ENCODE measurements at places on chromosomes 6 and 20. TPM values are rescaled to one million over a fixed set of nuclear protein-coding genes. Genes with fewer than 3 reads are reported as not detected.

The HDGFL1 gene
- total RNA-seq, result not detected

The PTCHD4 gene
- total RNA-seq, result 0.59 TPM

The BNIP5 gene
- total RNA-seq, result 0.23 TPM

- no peaks in the 10 kb centered on the region for H3K36me3 ChIP-seq
- H3K27ac ChIP-seq, result no peak overlapping the region
- no peaks in the 10 kb centered on the region for H3K27me3 ChIP-seq
Observed at GRCh38 chr6:43717389-43717788, 29.8 kb upstream of the MRPS18A start.

- no peaks in the 10 kb centered on the region for H3K27me3 ChIP-seq
- no peak for DNase-seq
- H3K4me3 ChIP-seq, result no peak overlapping the region
Observed at GRCh38 chr6:166165558-166166313, 1.9 kb downstream of the TBXT start.

GRCh38 chr6:3740551-3741476, 10.7 kb downstream of the PXDC1 start:
- no peaks in the 10 kb centered on the region for H3K27me3 ChIP-seq
- H3K4me1 ChIP-seq, result no peaks in the 10 kb centered on the region
- no peak overlapping the region for H3K4me3 ChIP-seq
- DNase-seq, result no peak
- H3K27ac ChIP-seq, result no peak overlapping the region

GRCh38 chr6:143128681-143129015, 68.0 kb downstream of the AIG1 start:
- H3K36me3 ChIP-seq, result no peaks in the 10 kb centered on the region
- no peaks in the 10 kb centered on the region for H3K27me3 ChIP-seq
- no peak overlapping the region for H3K4me3 ChIP-seq
- no peak overlapping the region for H3K27ac ChIP-seq
- DNase-seq, result no peak

GRCh38 chr20:11200423-11200822, 526.6 kb upstream of the JAG1 start:
- H3K27me3 ChIP-seq, result no peaks in the 10 kb centered on the region
- no peaks in the 10 kb centered on the region for H3K36me3 ChIP-seq
- no peak overlapping the region for H3K4me3 ChIP-seq
- DNase-seq, result no peak

GRCh38 chr6:149249370-149250357, 67.8 kb upstream of the TAB2 start:
- no peak overlapping the region for H3K4me3 ChIP-seq
- no peaks in the 10 kb centered on the region for H3K27me3 ChIP-seq
- no peaks in the 10 kb centered on the region for H3K36me3 ChIP-seq
- no peak for DNase-seq
- no peaks in the 10 kb centered on the region for H3K4me1 ChIP-seq
- H3K27ac ChIP-seq, result no peak overlapping the region

GRCh38 chr6:119207971-119208725, 129.7 kb upstream of the FAM184A start:
- H3K27ac ChIP-seq, result no peak overlapping the region
- no peaks in the 10 kb centered on the region for H3K4me1 ChIP-seq
- no peaks in the 10 kb centered on the region for H3K27me3 ChIP-seq
- no peaks in the 10 kb centered on the region for H3K36me3 ChIP-seq
